Stimulated activated CD4-positive, alpha-beta T cell treated with anti-CD3 and anti-CD28 coated beads, Interleukin-1b, Interleukin-23, amount 100 ng/mL, for 4 hours (primary cell): ENCODE measurements at places on chromosomes 11 and 22.

DNA sequence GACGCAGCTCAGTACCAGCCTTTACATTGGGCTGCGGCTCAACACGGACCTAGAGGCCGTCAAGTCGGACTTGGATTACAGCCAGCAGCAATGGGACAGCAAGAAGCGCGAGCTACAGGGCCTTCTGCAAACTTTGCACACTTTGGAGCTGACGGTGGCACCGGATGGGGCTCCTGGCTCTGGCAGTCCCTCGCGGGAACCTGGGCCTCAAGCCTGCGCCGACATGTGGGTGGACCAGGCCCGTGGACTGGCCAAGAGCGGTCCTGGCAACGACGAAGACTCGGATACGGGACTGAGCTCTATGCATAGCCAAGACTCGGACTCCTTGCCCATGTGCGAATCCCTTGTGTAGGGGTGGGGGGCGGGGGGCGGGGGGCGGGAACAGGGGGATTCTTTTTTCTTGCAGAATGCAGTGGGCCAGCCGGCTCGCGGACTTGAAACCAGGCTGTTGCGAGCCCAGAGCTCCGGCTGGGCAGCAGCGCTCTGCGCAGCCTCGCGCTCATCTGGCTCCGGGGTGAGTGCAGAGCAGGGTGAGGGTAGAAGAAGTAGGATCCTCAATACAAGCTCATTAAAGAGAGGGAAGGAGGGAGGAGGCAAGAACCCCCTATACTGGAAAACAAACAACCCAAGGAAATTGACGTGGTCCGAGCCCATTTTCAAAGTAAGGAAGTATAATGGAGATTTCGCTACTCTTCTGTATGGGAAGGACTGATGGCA is 1.8 kb downstream of the RASSF10 start:
- DNase-seq, result no peak

GRCh38 chr11:118224511-118225188 is at the start of gene JAML:
Gene JAML, minus strand, starts transcription at chr11:118225011. Its CDS starts 10,145 bp downstream, at chr11:118214866.
- no peak for DNase-seq

DNA sequence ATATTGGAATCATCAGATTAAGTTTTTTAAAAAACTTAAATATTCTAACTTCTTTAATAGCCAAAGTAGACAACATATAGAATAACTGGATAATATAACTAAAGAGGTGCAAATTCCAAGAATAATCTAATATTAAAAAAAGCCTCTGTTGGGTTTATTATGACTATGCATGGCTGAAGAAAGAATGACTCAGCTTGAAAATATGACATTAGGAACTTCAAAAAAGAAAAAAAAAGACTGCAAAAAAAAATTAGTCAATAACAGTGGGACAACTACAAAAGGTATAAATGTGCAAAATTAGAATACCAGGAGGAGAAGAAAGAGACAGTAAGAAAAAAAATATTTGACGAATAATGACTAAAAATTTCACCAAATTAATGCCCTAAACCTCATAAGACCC is 1178.0 kb downstream of the JRKL start:
- DNase-seq, result no peak

DNA sequence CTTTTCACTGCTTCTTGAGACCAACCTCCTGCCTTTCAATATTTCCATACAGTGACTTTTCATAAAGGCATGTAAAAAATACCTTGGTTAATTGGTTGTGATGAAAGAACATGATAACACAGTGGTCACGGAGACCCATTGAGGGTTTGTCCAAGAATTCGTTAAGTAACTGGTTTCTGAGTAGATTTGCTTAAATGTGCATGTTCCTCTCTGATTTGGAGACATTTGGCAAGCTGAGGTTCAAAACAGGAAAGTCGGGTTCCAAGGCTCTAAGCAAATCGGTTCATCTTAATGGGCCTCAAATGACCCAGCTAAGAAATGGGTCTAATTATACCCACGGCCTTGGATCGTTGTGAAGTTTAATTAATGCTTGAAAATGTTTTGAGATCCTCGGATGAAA is 36.9 kb upstream of the CCND1 start:
- DNase-seq, result no peak

DNA sequence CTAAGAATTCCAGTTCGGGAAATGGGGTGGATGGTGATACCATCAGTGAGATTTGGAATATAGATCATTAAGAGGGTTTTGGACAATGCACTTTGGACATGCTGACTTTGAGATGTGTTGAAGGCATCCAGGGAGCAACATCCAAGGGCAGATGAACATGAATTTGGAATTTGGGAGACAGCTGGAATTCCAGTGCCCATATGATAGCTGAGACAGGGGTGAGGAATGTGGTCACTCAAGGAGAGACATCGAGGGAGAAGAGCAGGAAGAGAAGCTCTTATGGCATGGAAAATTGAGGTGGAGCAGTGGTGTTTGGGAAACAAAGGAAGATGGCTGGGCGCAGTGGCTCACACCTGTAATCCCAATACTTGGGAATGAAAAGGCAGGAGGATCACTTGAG is 11.8 kb upstream of the MICAL2 start:
- DNase-seq, result no peak

- peak; percentile 7 for DNase-seq
Measured at GRCh38 chr22:46250783-46251125, 661 bp upstream of the CDPF1 start.

DNA sequence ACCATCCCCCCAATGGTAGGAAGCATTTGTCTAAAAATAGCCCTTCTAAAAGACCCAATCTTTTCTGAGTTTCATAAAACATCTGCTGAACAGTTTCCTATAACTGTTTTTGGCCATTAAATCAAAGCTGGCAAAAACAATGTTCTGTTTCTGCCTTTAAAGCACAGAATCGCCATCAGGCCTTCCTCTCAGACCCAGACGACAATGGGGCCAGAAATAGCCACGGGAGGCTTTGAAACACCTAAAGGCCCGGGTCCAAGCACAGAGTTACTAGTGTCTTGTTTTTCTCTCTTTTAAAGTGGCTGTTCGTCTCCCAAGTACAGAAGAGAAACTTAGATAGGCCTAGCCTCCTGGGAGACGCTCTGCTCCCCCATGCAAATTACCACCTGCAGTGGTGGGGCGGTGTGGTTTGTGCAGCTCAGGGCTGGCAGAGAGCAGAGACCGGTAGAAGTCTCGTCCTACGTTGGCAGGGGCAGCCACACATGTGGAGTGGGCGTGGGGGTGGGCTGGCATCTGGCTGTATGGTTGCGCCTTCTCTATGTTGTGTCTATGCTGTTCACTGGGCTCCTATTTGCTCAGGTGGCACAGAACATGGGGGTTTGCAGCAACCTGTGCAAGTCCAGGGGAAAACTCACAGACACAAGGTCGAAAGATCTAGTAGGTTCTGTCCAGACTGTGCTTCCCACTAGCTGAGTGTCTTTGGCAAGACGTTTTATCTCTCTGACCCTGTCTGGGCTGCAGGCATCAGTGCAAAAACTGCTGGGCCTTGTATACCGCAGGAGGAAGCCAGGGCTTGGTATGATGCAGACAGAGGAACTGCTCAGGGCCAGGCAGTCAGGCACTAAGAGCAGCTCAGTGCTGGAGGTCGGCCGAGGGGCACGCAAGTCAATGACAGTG is 23.6 kb upstream of the ETS1 start:
- peak; percentile 47 for DNase-seq

GRCh38 chr11:90803831-90804230 is 581.0 kb upstream of the CHORDC1 start:
- DNase-seq, result no peak

DNA sequence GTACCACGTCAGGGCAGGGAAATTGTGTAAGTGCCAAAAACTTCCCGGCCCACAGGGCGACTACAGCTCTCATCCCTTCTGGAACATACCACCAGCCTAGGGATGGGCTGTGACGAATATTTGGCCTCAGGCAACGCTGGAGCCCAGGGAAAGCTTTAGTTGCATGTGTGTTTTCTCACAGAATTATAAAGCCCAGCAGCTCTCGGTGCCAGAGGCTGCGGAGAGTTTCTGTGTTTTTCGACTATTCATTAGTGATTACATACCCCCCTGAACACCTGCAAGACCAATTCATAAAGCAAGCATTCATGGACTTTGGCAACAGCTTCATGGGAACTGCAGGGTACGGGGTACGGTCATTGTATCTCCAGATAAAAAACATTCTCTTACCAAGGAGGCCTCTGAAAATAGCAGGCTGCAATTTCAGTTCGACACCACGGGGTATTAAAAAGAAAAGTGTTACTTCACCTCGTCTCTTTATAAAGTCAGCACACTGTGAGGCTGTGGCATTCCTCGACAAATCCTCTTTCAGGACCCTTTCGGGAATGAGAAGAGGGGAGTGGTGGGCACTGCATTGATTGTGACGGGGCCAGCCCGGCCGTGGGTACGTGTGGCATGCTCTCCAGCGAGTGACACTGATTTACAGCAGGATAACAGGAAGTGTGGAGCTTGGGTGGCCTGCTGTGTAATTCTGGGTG is 243.6 kb upstream of the SORL1-AS1 start:
- DNase-seq, result no peak

- no peak for DNase-seq
Measured at GRCh38 chr11:12075822-12076821, 34.3 kb upstream of the MICAL2 start.

DNA sequence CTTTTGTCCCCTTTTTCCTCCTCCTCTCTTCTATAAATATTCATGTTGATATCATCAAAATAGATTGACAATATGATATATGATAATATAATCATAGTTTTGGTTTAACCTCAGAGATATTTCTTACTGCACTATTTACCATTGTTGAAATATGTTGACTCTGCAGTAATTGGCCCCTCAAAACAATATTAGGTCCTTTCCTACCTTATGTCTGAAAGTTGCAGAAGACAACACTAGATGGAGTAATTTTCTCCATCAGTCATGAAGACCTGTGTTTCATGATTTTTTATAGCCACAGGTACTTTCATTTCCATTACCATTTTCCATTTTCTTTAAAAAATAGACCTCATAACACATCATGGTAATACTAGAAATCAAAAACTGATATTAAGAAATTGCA is 284.4 kb downstream of the LUZP2 start:
- no peak for DNase-seq

- DNase-seq, result no peak
Measured at GRCh38 chr11:88484873-88485621, 147.5 kb upstream of the CTSC start.

DNA sequence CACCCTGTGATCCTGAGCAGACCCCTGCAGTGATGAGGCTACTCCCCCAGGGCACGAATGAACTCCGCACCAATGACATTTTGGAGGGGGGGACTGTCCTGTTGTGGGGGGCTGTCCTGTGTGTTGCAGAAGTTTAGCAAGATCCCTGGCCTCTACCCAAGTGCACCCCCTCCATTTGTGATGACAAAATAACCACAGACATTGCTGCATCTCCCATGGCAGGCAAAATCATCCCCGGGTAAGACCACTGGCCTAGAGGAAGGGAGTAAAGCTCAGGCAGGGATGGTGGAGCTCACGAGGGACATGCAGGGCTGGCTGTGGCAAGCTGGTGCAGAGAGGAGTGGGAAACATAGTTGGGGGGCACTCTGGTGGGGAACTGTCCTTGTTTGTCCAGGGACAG is 40.6 kb downstream of the NECTIN1 start:
- no peak for DNase-seq

GRCh38 chr11:101718402-101718801 is 134.6 kb upstream of the TRPC6 start:
- DNase-seq, result no peak

DNA sequence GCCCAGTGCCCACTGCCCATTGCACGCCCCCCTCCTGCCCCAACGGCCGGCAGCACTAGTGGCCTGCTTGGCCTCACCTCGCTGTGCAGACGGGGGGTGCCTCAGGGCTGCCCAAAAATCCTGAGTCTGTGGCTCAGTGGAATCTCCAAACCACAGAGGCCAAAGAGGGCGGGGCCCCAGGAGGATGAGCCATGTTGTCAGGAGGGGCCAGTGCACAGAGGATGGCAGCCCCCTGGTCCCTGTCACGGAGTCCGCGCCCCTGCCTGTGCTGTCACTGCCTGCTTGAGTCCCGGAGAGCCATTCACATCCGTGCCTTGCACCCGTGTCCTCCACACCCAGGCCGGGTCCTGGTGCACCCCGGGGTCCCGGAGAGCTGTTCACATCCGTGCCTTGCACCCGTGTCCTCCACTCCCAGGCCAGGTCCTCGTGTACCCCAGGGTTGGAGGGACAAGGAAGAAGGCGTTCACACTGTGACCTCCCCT is 36.4 kb upstream of the MUC5AC start:
- no peak for DNase-seq

DNA sequence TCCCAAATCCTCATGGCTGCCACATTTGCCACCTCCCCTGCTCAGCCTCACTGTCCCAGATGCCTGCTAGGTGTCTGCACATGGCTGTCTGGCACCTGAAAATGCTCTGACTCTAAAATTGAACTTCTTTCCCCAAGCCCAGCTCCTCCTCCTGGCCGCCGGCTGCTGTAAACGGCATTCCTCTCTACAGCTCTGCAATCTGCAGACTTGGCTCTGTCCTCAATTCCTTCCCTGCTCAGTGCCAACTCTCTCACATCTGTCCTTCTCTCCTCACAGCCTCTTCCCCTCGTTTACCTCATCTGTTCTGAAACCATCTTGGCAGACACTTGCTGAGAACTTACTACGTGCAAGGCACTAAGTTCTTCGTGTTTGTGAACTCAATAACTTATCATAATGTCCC is 169.4 kb upstream of the SYT13 start:
- no peak for DNase-seq

GRCh38 chr11:35182317-35182939 is 43.5 kb downstream of the CD44 start:
- no peak for DNase-seq

DNA sequence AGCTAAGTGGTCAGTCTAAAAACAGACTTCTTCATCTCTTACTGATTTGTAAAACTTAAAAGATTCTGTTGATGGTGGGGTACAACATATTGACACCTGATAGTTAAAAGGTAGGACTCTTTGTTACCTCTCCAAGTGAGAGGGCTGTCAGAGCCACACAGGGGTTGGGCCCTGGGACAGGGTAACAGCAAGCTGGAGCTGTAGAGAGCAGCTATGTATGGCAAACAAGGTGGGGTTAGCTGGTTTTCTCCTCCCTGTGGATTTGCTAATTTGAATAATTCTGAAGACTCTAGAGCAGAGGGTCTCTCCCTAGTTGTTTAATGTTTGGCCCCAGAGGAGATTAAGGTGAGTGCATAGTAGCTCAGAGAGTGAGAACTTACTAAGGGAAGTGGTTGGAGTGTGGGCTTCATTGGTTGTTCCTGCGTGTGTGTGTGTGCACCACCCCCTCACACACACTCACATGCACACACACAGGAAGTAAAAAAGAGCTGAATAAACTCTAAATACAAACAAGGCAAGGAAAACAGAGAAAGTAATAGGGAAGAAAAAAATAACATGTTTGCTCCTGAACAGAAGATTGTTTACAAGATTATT is 9.2 kb upstream of the GAS2 start:
- DNase-seq, result no peak

DNA sequence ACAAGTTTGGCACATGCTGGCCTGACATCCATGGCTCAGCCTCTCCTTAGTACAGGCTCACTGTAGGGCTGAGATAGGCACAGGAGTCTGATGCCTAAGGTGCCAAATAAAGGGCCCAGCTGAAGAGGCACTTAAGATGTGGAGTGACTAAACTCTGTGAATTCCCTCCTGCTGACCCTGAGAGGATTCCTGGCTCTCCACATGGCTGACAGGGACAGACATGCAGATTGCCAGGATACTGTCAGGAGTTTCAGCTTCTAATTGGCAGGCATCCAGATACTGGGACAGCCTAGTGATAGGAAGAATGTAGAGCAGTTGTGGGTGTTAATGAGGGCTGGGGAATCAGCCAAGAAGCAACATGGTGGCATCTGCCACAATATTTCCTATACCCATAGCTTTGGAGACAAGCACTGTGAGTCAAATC is 558.7 kb downstream of the INSC start:
- DNase-seq, result no peak
